Stimulated activated CD8-positive, alpha-beta memory T cell treated with anti-CD3 and anti-CD28 coated beads, Interleukin-12 subunit alpha, Interleukin-12 subunit beta, amount 100 ng/mL, for 1 hour (primary cell): ENCODE measurements at places on chromosomes 13 and 19.

DNA sequence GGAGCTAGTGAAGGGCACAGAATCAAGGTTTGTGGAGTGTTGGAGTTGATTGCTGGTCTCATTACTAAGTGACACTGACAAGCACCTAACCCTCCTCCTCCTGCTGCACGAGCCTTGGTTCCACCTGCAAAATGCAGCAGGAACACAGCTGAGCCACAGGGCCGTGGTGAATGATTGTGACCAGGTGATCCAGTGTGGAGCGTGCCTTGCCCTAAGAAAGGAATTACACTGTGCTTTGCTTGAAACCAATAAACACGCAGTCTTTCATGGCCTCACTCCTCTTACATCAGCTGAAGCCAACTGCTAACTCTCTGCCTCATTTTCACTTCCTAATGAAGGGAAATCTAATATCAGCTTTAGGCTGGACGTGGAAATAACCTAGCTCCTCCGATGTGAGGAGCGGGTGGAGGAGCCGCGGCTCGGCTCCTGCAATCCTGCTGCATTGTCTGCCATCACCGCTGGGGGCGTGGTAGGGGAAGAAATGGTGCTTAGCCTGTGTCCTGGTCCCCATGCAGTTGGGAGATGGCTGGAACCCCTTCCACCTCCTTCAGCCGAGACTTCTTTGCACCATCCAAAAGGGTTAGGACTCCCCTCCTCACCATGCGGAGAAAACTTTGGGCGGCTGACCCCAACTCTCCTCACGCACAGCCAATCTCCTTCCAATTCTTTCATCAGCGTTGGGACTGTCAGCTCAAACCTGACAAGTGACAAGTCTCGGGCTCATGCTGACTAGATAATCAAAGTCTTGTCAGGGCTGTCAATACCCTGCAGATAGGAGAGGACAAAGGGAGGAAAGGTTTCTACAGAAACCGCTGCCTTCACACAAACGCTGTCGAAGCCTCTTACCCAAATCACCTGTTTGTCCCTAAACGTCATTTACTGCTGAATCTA, 427.9 kb downstream of the ZNF536 start:
- no peak for DNase-seq

GRCh38 chr13:41159174-41159573, 26.6 kb upstream of the KBTBD6 start:
- DNase-seq, result no peak

- DNase-seq, result no peak
These were observed 161.0 kb downstream of the KCTD12 start for GRCh38 chr13:76725211-76725610.

- no peak for DNase-seq
These were observed 3.1 kb upstream of the DACH1 start for GRCh38 chr13:71870100-71870499.

DNA sequence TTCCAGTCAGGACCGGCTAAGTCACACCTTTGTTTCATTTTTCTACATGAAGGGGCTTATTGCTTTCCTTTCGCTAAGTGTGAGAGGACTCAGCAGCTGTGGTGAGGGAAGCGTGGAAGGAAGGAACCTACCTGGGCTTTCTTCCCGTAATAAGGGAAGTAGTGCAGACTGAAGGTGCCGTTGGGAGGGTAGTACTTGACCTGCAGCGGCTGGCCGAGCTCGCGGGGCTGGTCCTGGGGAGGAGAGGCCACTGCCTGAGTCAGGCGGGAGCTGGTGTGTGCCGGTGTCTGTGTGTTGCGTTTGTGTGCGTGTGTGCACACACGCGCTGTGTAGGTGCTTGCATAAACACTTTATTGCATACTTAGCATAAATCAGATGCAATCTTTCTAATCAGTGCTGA, 7.7 kb downstream of the ATP4B start:
- DNase-seq, result no peak

GRCh38 chr13:110240943-110241342, 66.0 kb downstream of the COL4A1 start:
- DNase-seq, result no peak

DNA sequence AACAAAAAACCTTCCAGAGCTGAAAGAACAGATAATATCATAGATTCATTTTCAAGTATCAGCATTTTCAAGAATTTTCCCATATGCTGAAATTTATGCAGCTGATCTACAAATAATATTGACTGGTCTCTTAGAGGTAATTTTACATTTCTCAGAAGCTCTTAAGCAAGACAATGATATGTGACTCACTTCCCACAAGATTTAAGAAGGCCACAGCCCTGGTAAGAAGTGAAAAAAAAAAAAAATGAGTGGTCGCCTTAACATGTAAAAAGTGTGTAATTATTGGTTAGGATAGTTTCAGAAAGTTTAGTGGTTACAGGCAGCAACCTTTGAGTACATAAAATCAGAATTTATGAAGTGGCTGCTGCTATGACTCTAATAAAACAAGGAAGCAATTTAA, 54.5 kb downstream of the NUFIP1 start:
- DNase-seq, result no peak

DNA sequence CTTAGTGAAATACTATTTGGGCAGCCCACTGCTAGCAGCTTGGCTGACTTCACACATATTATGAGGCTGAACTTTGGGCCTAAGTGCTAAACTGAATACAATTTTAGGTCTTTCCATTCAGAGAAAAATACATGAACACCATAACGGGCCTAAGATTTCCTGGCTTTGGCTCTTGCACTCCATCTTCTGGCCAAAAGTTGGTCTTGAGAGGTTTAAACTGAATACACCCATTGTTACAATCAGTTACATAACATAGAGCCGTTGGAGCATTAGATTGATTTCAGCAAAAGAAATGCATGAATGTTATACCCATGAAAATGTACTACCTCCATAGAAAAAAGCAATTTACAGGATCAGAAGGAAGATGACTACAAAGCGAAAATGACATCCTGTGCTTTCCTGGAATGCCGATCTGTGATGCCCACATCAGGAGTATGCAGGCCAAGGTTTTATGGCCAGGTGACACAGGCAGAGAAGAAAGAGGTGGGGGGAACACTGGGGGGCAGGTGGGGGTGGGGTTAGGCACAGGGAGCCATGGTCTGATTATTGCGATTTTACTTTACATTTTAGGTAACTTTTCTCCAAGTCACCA, 11.1 kb upstream of the SHISA2 start:
- no peak for DNase-seq

- DNase-seq, result no peak
These were observed 154.7 kb downstream of the USP12 start for GRCh38 chr13:27016875-27017274.

GRCh38 chr13:43515531-43515930, 271.2 kb downstream of the ENOX1 start:
- no peak for DNase-seq

DNA sequence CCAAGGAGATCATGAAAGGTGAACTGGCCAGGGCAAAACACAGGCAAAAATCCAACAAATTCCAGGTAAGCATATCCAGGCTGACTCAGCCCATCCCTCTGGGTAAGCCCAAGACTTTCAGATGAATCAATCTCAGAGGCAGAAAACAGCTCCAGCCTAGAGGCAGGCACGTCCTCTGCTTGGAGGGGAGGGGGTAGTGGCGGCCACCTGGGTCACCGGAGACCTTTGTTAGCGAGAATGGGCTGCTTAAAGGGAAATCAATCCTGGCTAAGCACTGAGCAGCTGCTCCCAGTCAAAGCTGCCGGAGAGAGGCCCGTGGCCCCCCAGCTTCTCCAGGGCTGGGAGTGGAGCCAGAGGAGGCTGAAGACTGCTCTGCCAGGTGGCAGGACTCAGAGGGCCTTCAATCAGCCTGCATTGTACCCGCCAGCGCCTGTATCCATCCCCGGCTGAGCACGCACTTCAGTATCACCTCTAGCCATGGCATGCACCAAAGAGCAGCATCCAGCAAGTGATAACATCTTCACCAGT, 48.2 kb downstream of the PIN1 start:
- no peak for DNase-seq

DNA sequence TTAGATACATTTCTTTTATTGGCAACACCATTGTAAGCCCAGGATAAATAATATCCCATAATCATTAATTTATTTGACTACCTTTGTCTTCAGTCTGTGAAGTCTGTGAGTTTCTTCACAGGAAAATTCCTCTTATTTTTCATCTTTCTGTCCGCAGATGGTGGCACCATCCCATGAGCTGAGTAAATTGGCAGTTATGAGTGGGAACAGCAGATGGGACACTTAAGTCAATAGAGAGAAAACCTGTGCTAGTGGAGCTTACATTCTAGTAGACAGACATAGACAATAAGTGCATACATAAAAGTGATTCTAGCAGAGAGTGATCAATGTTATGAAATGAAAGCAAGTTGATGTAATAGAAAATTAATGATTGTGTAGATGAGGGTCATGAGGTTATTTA, 638.2 kb upstream of the MIR17HG start:
- no peak for DNase-seq

GRCh38 chr19:38743394-38744297, 628 bp downstream of the CAPN12 start:
- no peak for DNase-seq

GRCh38 chr13:40569024-40569350, 97.5 kb downstream of the FOXO1 start:
- no peak for DNase-seq

DNA sequence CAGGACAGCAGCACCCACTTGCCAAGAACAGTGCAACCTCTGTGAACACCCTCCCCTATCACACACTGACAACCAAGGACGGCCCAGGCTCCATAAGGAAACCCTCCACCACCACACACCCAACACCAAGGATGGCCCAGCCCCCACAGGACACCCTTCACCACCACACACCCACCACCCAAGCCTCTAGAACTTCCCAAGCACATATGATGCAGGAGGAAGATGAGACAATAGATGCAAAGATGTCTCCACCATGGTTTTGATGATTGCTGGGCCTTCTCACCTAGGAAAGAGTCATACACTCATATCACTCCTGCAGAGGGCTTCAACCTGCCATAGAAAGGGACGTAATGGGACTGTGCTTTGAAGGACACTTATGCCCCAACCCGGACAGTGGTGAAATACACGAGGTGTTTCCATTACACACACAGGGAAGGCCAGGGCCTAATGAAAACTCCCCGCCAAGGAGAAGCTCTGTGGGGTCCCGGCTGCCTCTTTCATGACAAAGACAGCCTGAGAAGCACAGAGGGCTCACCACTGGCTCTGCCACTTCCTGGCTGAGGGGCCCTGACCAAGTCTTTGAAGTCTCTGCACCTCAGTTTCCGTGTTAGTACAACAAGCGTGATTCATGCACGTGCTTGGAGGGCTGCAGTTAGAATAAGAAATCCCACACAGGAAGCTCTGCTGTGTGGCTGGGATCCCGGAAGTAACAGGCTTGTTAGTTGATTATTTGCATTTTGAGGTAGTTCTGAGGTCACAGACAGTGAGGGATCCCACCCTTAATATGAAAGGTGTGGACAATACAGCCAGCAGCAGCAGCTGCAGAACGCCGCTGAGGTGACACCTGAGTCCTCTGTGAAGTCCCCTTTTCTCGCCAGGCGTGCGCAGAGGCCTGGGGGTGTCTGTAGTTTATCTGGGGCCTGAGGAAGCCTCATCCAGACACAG, 61.9 kb upstream of the ATP12A start:
- peak; percentile 42 for DNase-seq
